ENCODE measurements at places on chromosomes 5 and 9. TPM values are rescaled to one million over a fixed set of nuclear protein-coding genes. Genes with fewer than 3 reads are reported as not detected.

ANKRD34B gene
- total RNA-seq, result 0.36 TPM

GPR21 gene
- total RNA-seq, result not detected

SPINK4 gene
- total RNA-seq, result not detected

IRGM gene
- not detected for total RNA-seq

BRD3 gene
- total RNA-seq, result 17.7 TPM
